Choroid plexus epithelial cell (primary cell): ENCODE measurements at places on chromosomes 1 and 21.
A peak's percentile ranks its signal among the peaks of the same experiment; 100 is the strongest.

DNA sequence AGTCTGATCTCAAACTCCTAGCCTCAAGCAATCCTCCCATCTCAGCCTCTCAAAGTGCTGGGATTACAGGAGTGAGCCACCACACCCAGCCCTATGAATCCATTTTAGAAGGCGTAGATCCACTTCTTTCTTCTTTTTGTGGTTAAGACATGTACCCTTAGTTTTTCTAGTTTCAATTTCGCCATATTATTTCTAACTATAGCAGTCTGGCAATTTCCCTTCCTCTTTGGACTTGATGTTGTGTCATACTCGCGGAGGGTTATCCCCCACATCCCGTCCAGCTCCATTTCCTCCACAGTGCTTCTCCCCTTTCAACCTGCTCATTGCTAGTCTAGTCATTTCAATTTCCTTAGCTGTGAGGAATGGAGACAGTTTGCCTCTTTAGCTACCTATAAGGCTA is 5.2 kb upstream of the LRRC8D start:
- DNase-seq = no peak

- no peak for DNase-seq
These were observed 1.1 kb downstream of the SLC5A9 start for GRCh38 chr1:48223366-48224240.

DNA sequence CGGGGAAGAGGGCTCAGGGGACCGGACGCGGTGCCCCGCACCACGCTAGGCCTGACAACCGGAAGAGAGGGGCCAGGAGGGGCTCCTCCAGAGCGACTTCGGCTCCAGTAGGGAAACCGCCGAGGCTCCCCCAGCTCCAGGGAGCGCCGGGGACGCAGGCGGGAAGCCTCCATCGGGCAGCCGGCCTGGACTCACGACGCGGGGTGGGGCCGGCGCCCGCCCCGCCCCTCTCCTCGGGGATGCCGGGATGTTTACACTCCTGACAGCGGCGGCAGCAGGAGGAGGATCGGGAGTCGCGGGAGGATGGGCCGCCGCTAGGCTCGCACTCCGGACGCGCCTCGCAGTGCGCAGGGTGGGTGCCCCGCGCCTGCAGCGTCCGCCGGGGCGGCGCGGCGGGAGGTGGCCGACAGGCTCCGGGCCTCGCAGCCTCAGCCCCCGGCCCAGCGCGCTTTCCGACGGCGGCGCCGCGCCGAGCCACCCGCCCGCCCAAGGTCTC is at the start of gene NEK7:
Gene NEK7 (plus strand): TSS at position 254 of the 496 bp plus-strand sequence. CDS start 75,583 bp downstream, outside the sequence.
- peak; percentile 86 for DNase-seq

DNA sequence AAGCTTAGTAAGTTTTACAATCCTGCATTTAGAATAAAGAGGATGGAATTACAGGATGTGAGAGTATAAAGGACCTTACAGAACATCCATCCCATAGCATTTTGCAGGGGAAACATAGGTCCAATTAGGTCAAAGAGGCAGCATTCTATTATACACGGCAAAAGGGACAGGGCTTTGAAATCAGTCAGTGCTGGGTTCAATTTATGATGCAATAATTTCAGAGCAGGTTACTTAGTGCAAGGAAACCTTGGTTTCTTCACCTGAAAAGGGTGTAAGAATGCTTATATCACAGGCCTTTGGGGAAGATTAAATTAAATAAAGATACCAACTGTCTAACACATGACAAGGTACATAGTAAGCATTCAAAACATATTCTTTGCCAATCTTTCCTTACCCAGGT is 17.1 kb upstream of the NTNG1 start:
- no peak for DNase-seq

DNA sequence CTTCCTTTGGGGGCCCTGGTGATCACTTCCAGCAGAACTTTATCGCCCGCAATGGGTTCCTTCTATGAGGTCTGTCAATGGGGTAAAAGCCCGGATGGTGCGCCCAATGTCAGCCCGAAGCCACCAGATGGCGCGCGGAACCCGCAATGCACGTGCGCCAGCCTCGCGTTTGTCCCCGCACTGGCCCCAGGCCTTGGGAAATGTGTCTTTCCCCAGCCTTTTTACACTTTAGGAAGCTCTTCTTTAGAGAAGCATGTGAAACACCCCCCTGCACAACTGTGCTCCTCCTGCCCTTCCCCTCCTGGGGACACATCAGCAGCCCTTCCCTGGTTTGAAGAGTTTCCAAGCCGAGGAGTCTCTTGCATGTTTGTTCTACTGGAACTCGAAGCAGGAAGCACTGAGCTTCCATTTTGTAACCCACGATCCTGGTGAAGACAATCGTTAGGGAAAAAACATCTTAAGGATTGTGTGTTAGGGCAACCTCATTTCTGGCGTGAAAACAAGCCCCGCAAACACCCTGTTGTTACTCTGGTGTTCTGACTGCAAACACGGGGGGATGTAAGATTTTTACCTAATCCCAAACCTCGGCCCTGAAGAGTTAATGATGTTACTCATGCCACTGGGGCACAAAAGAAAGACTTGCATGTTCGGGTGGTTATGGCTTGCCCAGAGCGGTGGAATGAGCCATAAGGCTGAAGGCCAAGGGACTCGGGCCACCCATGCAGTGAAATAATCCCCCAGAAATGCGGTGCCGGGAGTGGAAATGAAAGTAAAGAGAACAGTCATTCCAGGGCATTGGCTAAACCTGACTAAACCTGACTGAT is 20.4 kb upstream of the TARBP1 start:
- peak; percentile 91 for DNase-seq

DNA sequence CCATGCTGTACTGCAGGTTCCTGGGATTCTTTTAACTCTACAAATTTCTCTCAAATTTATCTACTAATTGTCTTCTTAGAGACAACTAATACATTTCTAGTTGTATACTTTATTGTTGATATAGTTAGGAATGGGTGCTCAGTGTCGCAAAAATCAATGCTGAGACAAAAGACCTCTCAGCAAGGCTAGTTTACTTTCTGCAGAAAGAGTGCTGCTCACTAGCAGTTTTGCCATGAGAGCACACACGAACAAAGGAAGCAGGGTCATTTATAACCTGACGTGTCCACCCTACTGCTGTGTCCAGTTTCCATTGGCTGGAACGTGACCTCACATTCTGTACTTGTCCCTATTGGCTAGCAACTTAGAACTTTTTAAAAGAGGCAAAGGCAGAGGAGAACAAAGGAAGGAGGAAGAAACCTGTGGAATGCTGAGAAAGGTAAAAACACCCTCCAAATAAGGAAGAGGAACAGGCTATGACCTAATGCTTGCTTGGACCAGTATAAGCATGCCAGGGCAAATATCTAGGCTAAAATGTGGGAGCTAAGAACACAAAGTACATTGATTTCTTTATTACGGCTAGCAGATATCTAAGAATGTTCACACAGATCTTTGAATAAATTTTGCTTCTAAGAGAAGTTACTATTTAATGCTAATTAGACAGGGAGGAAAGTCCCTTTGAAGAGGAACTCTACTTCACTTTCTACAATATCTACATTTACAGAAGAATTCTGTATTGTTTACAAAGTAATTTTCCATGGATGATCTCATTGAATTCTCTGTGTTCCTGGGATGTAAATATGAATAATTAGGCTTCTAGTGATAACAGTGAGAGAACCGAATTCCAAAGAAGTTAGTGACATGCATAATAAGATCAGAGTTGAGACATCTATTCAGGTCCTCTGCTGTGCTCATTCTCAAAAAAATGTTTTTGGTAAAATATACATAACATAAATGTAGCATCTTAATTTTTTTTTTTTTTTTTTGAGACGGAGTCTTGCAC is 86.0 kb upstream of the MAP10 start:
- no peak for DNase-seq

DNA sequence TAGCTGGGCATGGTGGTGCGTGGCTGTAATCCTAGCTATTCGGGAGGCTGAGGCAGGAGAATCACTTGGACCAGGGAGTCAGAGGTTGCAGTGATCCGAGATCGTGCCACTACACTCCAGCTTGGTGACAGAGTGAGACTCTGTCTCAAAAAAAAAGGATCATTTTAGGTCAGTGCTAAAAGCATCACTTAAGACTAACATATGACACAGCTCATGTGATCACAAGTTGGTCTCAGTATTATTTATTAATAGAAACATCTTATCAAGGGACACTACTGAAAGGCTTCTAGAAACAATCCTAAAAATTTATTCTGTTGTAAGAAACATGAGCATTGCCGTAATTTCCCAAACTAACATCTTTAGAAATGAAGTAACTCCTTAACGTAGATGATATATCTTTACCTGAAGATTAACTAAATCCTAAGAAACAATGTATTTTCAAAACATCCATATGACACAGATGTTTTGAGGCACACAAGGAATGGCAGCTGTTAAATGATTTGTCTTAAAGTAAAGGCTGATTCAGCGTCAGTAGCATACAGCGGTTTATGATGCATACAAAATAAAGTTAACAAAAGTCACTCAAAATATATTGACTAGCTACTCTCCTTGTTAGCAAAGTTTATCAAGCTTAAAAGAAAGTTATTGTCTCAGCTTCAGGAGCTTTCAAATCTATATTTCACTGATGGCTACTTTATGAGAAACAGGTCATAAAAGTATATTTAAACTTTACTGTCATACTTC is 2.6 kb downstream of the NIBAN1 start:
- no peak for DNase-seq

- DNase-seq = no peak
These were observed 199.8 kb downstream of the SEC16B start for GRCh38 chr1:177770096-177770495.

DNA sequence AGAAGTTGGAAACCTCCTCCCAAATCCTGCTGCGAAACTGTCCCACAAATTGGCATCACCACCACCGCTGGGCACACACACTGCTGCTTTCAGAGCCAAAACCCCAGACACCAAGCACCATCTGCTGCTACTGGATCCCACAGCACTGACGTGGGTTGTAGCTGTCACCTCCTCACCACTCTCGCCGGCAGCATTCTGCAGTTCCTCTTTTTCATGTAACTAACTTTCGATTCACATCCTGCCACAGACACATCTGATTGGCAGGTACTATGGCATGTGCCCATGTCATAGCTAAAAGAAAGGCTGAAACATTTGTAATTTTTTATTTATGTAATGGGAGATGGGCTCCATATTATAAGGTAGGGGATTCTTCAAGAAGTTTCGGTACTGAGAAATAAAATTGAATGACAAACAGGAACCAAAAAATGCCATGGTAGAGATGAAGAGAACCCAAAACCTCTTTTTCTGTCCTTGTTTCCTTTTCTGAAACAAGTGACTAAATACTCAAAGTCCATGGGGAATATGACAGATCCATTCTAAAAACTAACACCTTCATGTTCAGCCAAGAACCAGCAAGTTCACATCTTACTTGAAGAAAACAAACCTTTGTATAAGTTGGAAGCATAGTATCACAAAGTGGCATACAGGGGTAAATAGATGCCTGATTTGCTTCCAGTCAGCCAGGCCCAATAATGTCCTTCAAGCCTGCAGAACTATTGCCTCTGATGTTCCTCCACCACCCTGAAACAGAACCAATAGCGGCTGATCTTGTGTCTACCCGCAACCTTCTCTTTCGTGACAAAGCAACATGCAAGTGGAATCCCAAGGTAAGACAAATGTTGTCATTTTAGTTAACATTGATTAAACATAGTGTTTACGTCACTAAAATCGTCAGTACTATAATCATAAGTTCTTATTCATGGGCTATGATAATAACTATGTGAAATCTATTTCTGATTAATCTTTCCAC is 26.6 kb upstream of the RGS13 start:
- DNase-seq = no peak

DNA sequence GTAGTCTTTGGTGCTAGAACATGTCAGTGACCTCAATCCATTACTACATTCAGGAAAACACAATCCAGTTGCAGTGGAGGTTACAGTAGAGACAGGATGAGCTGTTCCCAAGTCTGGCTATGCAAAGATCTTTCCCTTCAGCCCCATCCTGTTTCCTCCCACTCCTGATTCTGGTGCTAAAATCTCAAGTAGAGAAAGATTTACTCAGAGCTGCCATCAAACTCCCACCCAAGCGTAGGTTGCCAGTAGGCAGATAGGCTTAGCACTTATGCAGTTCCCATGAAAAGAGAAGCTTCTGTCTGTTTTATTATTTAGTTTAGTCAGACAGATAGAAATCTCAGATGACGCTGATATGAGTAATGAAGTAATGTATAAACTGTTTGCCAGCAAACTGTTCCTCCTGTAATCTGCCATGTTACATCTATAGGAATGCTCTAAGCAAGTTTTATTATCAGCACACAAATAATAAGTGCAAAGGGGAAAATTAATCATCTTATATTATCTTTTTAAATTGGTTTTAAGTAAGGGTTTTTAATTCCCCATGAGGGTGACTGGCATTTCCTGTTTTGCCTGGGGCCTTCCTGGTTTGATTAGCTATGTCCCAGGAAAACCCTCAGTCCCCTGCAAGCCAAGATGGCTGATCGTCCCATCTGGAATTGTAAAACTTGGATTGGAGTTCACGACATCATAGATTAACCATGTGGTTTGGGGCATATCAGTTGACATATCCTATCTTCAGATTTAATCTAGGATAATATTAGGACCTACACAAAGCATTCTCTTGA is 188.3 kb upstream of the PALMD start:
- peak; percentile 58 for DNase-seq

GRCh38 chr1:244137725-244138124 is 86.6 kb downstream of the ZBTB18 start:
- peak; percentile 77 for DNase-seq

GRCh38 chr21:45540601-45540970 is 1.7 kb downstream of the SLC19A1 start:
- no peak for DNase-seq

DNA sequence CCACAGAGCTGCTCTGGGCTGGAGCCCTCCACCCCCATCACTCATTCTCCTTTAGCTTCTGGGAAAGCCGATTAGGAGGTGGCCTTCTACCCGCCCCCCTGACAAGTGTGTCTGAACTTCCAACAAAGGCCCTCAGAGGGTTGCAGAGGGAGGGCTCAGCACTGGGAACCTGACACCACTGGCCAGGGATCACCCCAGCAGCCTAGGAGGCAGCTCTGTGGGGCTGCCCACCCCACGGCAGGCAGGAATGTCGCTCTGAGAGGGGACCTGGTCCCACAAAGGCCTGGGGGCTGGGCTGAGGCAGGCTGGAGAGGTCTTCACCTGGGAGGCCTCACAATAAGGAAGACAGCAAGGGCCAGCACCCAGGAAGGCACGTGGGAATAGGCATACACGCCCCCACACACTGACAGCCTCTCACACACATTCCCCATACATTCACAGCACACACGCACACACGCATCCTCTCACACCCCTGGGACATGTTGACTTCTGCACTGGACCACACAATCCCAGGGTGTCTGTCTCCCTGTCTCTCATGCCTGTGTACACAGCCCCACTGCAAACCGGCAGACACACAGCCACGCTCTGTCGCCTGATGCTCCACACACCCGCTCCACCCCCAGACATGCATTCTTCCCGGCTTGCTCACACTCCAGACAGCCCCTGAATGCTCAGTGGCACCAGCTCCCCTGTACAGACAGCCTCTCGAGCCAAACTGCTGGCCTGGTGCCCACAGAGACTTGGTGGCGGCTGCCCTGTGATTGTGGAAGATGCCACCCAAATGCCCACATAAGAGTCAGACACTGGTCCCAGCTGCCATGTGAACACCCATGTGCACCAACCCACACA is 30.7 kb downstream of the DMBX1 start:
- peak; percentile 79 for DNase-seq

DNA sequence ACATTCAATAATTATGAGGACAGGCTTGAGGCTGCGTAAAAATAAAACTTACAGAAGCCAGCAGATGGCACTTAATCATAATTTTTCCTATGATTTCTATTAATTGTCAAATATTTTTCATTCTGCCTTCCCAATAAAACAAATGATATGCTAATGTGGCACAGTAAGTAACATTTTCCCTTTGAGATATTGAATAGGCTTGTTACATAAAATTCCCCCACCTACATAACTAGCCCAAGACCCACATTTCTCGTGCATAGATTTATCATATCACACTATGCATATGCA is 55.4 kb upstream of the PTGFRN start:
- peak; percentile 18 for DNase-seq

- no peak for DNase-seq
These were observed 110.8 kb upstream of the RUNX1 start for GRCh38 chr21:35159881-35160280.
